ENCODE measurements at places on chromosomes 4 and X. TPM values are rescaled to one million over a fixed set of nuclear protein-coding genes. Genes with fewer than 3 reads are reported as not detected.

CLTRN gene
- total RNA-seq, result 1.6 TPM

DNA sequence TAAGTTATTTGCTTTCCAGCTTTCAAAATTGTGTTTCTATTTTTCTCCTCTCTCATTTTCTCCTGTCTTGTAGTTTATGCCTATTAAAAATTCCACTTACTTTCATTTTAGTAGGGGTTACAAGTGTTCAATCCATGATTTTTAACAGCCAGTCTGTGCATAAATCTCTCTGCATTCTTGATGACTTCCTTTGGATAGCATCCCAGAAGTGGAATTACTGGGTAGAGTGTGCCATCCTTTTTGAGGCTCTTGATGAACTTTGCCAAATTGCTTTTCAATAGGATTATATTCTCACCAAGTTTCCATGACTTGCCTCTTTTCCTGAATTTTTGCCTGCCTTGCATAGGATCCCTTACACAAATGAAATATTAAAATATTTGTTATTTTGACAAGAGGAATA is 58.5 kb downstream of the DIPK2B start:
- no peaks in the 10 kb centered on the region for H3K36me3 ChIP-seq
- H3K4me3 ChIP-seq, result no peak overlapping the region

- no peaks in the 10 kb centered on the region for H3K4me1 ChIP-seq
- H3K27me3 ChIP-seq, result peaks cover 3% of the 10 kb centered on the region
- no peak overlapping the region for H3K4me3 ChIP-seq
- DNase-seq, result no peak
- H3K36me3 ChIP-seq, result no peaks in the 10 kb centered on the region
Measured at GRCh38 chr4:16530688-16531635, 304.7 kb upstream of the TAPT1 start.

GRCh38 chr4:74456056-74456744 is 11.3 kb downstream of the AREG start:
- H3K27me3 ChIP-seq, result no peaks in the 10 kb centered on the region
- no peak for DNase-seq
- no peaks in the 10 kb centered on the region for H3K4me1 ChIP-seq
- H3K36me3 ChIP-seq, result no peaks in the 10 kb centered on the region
- H3K4me3 ChIP-seq, result no peak overlapping the region

GRCh38 chr4:20095805-20096541 is 155.7 kb upstream of the SLIT2 start:
- H3K36me3 ChIP-seq, result no peaks in the 10 kb centered on the region
- no peak overlapping the region for H3K4me3 ChIP-seq
- H3K27me3 ChIP-seq, result no peaks in the 10 kb centered on the region
- no peaks in the 10 kb centered on the region for H3K4me1 ChIP-seq
- no peak overlapping the region for H3K27ac ChIP-seq

DNA sequence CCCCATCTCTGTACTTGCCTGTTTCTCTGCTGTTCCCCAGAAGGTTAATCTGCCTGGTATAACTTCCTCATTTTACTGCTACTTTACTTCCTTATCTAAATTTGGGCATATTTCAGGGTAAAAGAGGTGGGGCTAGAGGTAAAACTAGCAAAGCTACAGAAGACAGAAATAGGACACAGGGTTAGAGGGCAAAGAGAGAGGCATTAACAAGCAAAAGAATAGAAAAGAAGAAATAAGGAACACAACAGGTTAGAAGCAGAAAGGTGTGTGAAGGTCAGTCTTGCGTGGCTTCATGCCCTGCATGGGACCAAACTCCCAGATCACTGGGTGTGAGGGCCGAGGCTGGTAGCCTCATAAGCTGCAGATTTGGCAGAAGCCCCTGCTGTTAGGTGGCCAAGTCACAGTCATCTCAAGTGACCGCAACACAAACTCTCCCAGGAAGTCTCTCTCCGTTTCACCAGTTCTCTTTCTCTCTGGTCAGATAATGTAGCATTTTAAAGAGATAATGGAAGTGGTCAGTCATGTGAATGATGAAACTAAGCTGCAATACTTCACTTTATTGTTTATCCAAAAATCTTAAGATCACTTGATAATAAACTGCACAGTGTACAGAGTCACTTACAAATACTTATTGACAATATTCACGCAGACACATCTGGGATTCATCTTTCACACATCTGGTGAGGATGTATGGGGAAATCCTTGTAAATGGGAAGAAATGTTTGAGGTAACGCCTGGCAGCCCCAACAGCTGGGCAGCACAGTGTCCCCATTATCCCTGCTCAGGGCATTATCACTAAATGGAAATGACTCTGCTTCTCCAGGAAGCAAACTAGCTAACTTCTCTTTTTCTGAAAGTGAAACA is 16.4 kb downstream of the TMEM154 start:
- DNase-seq, result no peak
- H3K4me1 ChIP-seq, result peaks cover 5% of the 10 kb centered on the region
- no peak overlapping the region for H3K4me3 ChIP-seq
- H3K27me3 ChIP-seq, result no peaks in the 10 kb centered on the region
- H3K36me3 ChIP-seq, result peaks cover 9% of the 10 kb centered on the region

- no peak for DNase-seq
- H3K36me3 ChIP-seq, result no peaks in the 10 kb centered on the region
- H3K27me3 ChIP-seq, result no peaks in the 10 kb centered on the region
- H3K4me1 ChIP-seq, result peaks cover 30% of the 10 kb centered on the region
- H3K27ac ChIP-seq, result peak overlapping the region; percentile 24
Measured at GRCh38 chr4:138086611-138087041, 155.5 kb downstream of the SLC7A11 start.
